ENCODE measurements at places on chromosomes 7 and 10. TPM values are rescaled to one million over a fixed set of nuclear protein-coding genes. Genes with fewer than 3 reads are reported as not detected.

- no peak for DNase-seq
These were observed 54.1 kb upstream of the OPN4 start for GRCh38 chr10:86600296-86600695.

ZCWPW1 gene
- polyA plus RNA-seq: 7.1 TPM

DNA sequence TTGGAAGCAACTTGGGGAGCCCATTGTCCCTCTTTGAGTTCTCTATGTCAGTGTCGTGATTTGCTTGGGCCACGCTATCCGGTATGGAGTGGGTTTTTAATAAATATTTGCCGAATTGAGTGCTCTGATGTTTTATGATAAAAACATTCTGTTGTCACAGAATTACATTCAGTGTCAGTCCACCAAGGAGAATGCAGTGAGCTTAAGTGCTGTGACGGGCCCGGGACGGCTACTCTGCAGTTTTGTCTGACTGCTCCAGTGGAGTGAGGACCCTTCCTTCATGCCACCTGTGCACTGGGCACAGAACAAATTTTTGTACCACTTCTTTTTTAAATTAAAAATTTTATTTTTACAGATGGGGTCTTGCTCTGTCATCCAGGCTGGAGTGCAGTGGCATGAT is 76.0 kb downstream of the CARD11 start:
- no peak for DNase-seq

ZNF511 gene
- 40.7 TPM for polyA plus RNA-seq

DNA sequence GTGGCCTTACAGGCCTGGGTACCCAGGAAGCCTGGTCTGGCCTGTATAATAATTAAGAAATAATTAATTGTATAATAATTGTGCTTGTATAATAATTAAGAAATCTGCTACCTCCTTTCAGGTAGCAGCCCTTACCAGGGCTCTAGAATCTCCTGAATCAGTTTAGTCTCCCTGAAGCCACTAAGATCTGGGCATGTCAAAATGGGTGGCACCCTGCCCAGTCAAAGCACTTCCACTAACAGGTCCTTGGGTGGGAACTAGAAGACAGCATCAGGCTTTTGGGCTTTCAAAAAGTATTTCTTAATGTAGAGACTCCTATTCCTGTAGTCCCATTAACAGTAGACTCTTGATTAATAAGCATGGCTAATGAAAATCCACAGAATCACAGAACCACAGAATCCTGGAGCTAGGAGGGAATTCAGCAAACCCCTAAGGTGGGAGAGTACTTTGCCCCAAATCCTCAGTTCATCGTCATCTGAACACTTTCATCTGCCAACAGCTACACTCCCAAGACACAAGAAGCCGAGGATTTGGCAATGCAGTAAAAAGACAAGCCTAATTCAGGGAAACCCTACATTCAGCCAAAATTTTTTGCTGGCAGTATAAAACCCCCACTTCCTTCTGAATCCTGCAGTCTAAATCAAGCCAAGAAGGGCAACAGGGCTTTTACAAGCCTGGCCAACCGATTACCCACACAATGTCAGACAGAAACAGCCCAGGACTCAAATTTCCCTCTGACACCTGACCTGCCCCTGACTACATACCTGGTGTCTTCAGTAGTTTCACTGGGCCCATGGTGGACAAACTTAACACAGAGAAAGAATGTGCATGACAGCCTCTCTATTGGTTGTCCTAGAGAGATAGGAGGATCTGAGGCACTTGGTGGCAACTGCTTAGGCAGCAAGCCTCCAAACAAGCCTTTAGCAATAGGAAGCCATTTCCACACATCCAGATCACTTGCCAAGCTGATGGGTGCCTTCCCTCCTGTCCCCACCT is 5.9 kb upstream of the IL6 start:
- DNase-seq: no peak

DNA sequence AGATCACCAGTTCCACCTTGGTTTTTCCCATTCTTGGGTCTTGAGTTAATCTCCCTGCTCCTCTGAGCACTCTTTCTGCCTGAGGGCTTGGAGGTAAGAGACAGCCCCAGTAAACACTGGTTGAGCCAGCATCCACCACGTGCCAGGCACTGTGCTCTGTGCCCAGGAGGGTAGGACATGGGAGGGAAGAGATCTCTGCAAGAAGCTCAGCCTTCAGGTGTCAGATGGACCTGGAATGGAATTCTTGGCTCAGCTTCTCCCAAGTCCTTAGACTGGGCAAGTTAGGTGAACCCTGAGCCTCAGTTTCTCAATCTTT is 2.5 kb downstream of the ZYX start:
- DNase-seq: no peak

DNA sequence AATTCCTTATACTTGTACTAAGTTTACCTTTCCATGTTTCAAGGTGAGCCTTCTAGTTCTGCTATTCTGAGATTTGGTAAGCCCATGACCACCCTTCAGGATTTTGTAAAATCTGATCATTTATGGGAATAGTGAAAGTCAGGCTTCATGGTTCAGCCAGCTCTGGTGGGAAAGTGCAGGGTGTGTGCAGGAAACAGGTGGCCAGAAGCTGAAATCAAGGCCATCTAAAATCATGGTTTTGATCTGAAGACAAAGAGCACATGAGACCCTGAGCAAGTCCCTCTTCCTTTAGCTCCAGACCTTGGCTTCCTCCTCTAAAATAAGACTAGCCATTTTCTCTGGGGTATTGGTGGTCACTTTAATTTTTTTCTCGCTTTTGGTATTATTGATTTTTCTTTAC is 91.3 kb downstream of the CALD1 start:
- DNase-seq: no peak

GRCh38 chr7:20403331-20403730 is 72.6 kb downstream of the ITGB8 start:
- DNase-seq: peak; percentile 77

GRCh38 chr7:28731092-28731658 is 227.0 kb downstream of the TRIL start:
- DNase-seq: no peak

- DNase-seq: no peak
These were observed 11.2 kb downstream of the NACAD start for GRCh38 chr7:45077579-45077978.

DNA sequence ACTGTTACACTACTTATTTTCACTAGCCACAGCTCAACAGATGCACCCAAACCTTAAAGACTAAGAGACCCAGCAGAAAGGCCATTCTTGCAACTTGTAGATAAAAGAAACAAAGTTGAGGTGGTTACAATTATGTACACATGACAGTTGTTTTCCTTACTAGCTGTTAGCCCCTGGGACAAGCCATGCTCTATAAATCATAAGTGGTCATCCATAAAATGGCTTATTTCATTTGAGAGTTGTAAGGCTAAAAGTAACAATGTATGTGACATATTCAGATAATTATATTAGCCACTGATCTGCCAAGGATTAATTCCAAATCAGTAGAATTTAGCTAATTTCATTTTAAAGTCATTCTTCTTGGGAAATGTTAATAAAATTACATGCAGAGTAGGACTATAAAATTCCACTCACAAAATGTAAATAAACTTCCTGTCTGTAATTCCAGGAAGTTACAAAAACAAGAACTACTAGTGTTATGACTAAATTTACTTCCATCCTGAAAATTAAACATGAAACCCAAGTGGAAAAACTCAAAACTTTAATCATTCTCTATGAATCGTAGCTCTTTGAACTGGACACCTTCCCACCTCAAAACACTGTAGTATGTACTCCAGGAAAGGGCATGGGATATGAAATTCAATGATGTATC is 13.3 kb downstream of the SLC37A3 start:
- DNase-seq: no peak

GRCh38 chr10:99296605-99297004 is 32.6 kb upstream of the CNNM1 start:
- no peak for DNase-seq

MNX1 gene
- polyA plus RNA-seq: 0.09 TPM

DNA sequence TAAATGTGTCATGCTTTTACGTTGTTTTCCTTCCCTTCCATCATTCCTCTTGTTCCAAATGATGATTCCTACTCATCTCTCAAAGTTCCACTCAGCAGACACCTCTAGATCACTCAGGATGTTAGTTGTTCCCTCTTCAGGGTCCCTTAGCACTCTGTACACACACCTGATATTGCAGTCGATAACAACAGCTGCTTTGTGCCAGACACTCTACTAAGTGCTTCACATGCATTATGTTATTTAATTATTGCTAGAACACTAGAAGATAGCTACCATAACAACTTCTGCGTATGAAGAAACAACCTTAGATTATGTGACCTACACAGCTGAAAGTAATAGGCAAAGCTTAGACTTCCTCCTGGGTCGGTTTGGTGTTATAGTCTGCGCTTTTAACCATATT is 29.6 kb downstream of the PCBD1 start:
- no peak for DNase-seq

GRCh38 chr7:128793181-128793547 is 1.4 kb downstream of the CCDC136 start:
- no peak for DNase-seq

GRCh38 chr7:101486433-101487104 is 123.9 kb downstream of the COL26A1 start:
- peak; percentile 28 for DNase-seq

- no peak for DNase-seq
These were observed 122.7 kb upstream of the PRSS1 start for GRCh38 chr7:142626420-142627035.

DNA sequence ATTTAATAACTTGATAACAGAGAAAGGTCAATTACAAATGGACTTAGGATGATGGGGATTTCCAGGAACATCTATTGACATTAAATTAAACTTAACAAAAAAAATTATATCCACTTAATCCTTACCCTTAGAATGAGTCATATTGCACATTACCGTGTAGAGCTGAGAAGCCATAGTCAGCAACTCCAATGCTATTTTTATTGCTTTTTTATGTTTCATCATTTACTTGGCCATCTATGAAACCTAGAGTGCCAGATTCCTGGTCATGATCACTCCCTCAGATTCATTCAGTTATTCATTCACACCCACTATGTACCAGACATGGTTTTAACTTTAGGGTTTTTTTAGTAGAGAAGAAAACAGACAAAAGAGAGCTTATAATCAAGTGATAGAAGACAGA is 1180.4 kb downstream of the CNTNAP2 start:
- no peak for DNase-seq

GRCh38 chr7:46076527-46076926 is 155.5 kb upstream of the IGFBP3 start:
- no peak for DNase-seq

- no peak for DNase-seq
These were observed 286.9 kb downstream of the SORCS1 start for GRCh38 chr10:106877574-106877973.

DNA sequence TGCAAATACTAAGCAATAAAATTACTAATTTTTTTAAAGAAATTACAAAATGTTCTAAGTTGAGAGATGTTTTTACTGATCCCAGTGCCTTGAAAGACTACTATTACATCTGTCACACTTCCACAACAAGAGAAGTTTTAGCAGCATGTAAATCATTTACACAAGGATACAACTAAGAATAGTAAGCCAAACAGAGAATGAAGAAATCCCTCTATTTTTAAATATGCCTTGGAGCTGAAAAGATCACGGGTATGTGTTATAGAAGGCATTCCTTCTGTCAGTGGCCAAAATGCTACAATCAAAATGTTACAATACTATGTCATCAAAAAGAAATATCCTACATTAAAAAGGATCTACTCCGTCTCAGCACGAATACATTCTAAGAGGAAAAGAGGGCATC is 52.6 kb downstream of the LARP4B start:
- DNase-seq: no peak

DNA sequence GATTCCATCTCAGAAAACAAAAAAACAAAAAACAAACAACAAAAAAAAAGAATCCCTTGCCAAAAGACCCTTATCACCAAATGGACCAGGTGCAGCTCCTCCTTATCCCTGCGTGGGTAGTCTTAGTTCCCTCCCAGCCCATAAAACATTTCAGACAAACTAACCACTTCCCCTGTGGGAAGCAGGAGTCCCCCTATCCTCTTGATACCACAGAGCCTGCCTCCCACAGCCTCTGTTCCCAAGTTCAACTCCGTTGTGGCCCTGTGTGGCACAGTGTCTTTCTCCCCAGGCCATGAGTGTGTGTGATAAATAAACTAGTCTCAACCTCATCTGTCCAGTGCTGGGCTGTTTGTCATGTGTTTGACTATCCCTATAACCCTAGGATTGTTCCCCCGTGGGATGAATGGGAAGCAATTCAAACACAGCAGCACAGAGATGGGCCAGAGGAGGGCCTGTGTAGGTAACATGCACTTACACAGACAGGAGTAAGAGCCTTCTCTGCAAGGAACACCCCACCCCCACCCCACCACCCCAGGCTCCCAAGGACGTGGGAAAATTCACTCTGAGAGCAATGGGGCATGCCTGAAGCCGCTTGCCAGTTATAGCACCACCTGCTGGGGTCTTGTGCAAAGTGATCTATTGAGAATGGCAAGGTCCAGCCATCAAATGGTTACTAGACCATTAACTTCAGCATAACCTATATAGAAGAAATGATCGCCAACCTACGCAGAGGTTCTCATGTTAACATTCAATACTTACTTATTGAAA is 147.1 kb upstream of the GHITM start:
- no peak for DNase-seq

DNA sequence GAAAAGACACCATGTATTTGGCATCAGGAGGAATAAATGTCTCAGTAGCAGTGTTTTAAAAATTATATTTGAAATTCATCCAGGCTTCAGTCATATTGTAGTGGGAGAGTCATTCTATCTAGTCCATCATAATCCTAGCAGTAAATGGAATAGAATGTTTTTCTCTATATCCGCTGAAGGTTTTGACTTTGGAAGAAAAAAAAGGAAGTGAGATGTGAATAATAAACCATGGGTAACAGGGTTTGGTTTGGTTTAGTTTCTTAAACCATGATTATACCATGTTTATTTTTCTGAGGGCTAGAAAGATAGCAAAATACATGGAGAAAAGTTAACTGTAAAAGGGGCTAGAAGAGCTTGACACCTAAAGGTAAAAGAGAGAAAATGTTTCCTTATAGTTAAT is 16.4 kb upstream of the BPGM start:
- DNase-seq: no peak

GRCh38 chr10:5843686-5844344 is 30.6 kb upstream of the GDI2 start:
- DNase-seq: no peak

GRCh38 chr7:46208635-46209525 is 287.8 kb upstream of the IGFBP3 start:
- DNase-seq: no peak

DNA sequence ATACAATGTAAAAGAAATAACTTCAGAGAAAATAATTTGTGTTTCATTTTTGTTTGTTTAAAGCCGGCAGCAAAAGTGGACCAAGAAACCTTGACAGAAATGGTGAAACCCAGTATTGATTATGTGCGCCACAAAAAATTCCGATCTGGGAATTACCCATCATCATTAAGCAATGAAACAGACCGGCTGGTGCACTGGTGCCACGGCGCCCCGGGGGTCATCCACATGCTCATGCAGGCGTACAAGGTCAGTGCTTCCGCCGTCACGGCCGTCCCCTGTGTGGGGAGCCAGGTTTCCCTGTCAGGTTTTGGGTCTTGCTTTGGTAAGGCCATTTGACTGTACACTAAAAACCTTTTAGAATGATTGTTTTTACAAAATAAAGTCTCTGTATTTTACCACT is 46.7 kb downstream of the LANCL2 start:
- DNase-seq: no peak

TAS2R41 gene
- not detected for polyA plus RNA-seq

IL15RA gene
- polyA plus RNA-seq: 3.2 TPM

CAMK2B gene
- 17.7 TPM for polyA plus RNA-seq
